ENCODE measurements at places on chromosomes 7 and 10.

DNA sequence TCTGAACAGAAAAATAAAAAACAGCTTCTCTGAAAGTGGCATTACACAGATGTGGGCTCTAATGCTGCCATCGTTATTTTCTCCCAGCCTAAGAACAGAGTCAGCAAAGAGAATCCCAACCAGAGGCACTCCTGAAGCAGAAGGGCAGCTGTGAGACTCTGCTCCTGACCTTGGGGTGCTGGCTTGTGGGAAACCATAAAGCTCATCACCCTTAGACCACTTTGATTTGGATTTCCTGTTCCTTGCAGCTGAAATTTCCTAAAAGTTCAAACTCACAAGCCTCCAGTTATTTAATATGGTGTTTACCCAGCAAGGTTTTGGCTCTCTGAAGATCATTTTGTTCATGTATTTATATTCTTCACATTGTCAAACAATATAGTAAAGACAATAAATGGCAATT is 814.8 kb downstream of the TNS3 start:
- DNase-seq, result no peak

GRCh38 chr10:16904049-16904448 is 86.8 kb upstream of the RSU1 start:
- DNase-seq, result no peak

DNA sequence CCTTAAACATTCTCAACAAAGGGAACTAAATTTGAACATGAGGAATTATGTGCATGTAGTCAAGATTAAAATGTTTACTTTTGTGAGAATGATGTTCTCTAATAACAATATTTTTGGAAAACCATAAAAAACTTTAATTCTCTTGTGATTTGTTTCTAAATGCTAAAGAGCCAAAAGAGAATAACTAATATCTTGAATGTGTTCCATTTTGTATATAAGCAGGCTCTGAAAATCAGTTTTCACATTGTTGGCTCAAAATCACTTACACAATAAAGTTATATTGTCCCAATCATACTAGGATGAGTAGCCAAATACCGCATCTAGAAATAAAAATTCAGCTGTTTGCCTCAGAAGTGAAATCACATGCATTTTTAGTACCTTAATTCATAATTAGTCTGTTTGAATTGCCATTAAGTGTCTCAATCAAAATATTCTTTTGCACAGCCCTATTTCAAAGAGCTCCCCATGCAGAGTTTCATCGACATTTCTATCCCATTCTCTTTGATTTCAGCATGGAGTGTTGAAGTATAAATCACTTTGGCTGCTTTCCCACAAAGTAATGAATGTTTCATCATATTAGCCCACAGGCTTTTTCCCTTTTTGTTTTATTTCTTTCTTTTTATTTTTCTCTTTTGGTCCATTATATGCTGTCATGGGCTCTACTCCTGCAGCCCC is 420.3 kb upstream of the POM121L12 start:
- DNase-seq, result no peak

DNA sequence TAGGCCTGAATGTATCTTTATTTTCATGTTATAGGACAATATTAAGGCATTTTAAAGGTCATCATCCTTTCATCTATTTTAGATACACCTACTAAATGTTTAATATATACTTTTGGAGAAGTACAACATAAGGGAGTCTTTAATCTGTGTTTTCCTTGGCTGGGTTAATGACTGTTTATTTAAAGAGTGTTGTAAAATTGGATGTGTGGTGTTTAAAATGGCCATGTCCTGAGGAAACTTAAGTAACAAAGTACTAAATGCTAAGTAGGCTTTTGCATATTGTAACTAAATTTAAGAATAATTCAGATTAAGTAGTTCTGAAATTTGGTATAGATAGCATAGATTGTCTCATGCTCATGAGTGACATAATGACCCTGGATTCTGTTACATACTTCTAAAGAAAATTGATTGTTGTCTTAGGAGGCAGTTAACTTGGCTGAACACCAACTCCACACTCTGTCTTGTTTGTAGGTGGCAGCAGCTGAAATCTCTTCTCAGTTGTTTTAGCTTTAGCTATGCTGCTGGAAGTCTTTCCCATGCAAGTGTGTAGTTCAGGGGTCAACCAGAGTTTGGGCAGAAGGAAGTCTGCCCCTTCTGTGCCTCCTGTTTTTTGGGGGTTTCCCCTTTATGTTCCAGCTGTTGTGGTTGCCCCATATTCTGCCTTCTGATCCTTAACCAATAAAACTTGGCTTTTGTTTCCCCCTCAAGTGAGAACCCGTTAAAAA is 29.2 kb downstream of the DLD start:
- no peak for DNase-seq

GRCh38 chr7:106895246-106895864 is 30.3 kb downstream of the PIK3CG start:
- DNase-seq, result no peak

DNA sequence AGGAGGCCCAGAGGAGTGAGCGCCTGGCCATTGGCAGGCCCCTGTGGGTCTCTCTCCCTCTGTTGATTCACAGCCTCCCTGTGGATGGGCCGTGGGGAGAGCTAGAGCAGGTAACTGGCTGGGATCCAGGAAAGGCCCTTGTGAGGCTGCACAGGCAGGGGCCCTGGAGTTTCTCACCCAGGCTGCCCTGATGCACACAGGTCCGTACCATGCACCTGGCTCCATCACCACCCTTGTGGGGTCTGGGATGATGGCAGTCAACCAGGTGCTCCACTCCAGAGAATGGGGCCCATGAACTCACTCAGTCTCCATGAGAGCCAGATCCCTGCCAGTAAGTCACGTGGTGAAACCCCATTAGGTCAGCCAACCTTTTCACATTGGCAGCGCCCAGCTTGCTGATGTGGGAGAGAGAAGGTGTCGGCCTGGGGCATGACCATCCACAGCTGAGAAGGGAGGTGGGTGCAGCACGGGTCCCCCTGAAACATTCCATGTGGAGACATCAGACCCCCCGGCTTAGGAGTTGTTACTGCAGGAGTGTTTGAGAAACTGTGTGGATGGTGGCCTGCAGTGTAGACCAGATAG is 320.8 kb downstream of the ADARB2 start:
- no peak for DNase-seq

- no peak for DNase-seq
These were observed 49.8 kb downstream of the PRKCQ start for GRCh38 chr10:6530211-6530840.

- no peak for DNase-seq
These were observed 413.5 kb upstream of the LRRN3 start for GRCh38 chr7:110677405-110677804.

GRCh38 chr7:156722043-156722826 is 81.7 kb downstream of the RNF32 start:
- DNase-seq, result no peak

- DNase-seq, result peak; percentile 80
These were observed 19.5 kb downstream of the TSPAN33 start for GRCh38 chr7:129163875-129164544.

DNA sequence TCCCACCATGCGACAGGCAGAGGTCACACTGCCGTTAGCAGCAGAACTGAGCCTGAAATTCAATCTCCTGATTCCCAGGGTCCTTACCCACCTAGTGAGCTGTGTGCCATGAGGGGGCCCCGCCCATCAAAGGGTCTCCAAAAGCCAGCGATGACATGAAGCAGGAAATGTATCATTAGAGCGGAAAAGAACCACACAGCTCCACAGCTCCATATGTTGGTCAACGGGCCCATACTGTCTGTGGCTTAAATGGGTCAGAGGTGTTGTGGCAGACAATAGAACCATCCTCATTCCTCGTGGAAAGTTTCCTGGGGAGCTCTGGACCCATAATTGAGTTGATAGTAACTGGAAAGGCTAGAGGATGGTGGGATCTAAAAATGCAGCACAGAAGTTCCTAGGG is 68.1 kb upstream of the PODXL start:
- DNase-seq, result no peak
